ENCODE measurements at places on chromosomes 5 and 9.

DNA sequence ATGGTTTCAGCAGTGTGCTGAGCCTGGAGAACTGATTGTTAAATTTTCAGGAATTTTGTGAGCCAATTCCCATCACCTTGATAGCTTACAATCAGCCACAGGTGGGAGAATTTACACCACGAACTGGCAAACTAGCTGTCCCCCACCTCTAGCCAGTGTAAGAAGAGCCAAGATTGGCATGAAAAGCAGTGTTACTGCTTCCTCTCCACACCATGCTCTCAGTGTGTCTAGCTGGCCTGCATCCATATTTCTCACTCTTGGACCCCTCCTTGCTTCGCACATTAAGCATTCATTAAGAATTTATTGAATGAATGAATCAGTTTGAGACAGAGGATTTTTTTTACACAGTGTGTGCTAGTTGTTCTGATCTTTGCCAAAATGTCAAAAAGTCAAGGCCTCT is 36.7 kb upstream of the MAN2A1 start:
- no peak for DNase-seq

GRCh38 chr5:29208024-29208423 is 1985.5 kb upstream of the CDH6 start:
- DNase-seq = no peak

DNA sequence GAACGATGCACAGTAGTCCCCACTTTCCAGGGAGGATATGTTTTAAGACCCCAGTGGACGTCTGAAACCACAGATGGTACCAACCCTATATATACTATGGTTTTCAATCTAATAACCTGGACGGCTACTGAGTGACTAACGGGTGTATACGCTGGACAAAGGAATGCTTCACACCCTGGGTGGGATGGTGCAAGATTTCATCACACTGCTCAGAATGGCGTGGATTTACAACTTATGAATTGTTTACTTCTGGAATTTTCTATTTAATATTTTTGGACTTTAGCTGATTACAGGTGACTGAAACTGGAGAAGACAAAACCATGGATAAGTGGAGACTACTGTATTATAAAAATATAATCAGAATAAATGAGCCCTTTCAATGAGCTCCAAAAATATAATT is 147.6 kb upstream of the TRIM32 start:
- no peak for DNase-seq

GRCh38 chr5:108481355-108481931 is 99.5 kb upstream of the FBXL17 start:
- no peak for DNase-seq

DNA sequence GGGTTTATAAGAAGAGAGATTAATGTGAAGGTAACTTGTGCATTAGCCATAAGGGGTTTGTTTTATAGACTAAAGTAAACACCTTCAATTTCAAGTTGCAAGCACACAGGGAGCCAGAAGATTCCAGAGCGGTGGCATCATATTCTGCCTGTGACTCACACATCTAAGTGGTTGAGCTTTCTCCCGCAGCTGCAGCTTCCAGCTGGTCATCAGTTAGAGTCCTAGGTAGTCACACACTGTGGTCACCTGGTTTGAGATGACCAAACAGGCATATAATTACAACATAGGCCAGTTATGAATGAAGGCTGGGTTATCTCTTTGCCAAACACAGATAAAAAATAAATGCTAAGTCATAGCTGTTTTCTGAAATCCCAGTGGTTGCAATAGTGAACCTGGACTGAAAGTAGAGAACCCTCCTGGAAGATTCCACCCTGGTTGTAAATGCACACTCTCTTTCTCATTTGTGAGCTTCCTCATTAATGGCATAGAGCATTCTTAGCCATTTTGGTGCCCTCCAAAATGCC is 171.3 kb downstream of the GDNF start:
- DNase-seq = no peak

DNA sequence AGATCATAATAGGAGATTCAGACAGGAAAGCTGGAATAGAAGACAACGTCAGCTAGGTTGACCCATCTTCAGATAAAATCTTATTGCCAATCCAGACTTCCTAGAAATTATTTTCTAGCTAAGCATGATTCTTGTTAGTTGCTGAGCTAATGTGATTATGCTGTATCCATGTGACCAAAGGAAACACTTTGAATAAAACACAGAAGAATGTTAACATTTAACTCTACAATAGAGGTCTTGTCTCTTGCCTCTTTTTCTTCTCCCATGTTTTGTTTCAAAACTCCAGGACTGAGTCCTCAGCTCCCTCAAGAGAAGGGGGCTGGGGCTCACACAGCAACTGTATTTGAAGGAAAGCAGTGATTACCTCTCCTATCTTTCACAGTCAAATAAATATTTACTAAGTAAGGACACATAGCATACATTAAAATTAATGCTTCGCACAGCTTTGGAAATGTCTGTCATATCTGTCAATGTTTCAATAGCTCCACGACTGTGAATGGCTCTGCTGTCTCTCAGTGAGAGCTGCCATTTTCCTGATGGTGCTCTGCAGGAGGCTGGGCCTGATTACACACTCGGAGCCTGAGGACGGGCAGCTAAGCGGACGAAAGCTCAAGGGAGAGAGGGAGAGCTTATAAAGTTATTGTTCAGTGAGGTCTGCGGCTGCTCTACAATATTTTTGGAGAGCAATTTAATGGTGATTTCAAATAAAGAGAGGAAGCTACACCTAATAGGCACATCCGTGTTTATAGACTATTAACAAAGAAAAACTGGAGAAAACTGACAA is 64.8 kb upstream of the ZNF462 start:
- DNase-seq = no peak

- DNase-seq = no peak
Measured at GRCh38 chr5:83517072-83517687, 45.6 kb downstream of the VCAN start.

DNA sequence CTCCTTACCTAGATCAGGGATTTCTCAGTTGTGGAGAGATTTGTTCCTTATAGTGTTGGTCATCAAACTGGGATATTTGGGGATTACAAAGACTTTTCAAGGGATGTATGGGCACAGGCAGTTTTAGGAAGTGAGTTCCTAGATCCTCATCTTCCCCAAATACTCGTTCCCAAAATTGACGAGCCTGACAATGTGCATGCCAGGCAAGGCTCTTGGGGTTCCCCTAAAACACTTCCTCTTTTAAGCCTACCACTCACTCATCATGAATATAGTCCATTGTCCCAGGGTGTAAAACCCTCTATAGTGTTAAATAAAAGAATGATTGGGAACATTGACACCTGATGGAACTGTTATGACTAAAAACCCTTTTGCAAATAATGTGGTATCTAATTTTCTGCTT is 26.4 kb downstream of the PDCD1LG2 start:
- DNase-seq = no peak

DNA sequence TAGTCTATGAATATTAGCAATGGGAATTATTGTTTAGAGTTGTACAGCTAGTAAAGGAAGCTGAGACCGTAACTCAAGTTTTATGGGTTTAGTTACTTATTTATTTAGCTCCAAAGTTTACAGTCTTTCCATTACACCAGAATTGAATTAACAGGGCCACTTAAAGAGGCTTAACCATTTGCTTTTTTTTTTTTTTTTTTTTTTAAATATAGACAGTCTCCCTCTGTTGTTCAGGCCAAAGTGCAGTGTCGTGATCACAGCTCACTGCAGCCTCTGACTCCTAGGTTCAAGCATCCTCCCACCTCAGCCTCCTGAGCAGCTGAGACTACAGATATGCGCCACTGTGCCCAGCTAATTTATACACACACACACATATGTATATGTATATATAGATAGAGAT is 1.4 kb upstream of the TTC1 start:
- DNase-seq = no peak

- DNase-seq = no peak
Measured at GRCh38 chr9:5111696-5112095, 73.7 kb downstream of the INSL6 start.

- no peak for DNase-seq
Measured at GRCh38 chr5:39892708-39893107, 467.9 kb upstream of the DAB2 start.

All from stimulated activated naive CD8-positive, alpha-beta T cell treated with anti-CD3 and anti-CD28 coated beads, Interleukin-15, Interleukin-2, amounts not matched to agents 100 U/mL and 50 U/mL, for 24 hours (primary cell).